Heart left ventricle (tissue), 16 donors: ENCODE measurements at places on chromosomes 2 and 18. TPM values are rescaled to one million over a fixed set of nuclear protein-coding genes. Genes with fewer than 3 reads are reported as not detected.

SPOPL gene
- total RNA-seq = 13.6 TPM

FER1L5 gene
- total RNA-seq = not detected

CCDC85A gene
- total RNA-seq = 7.0 TPM

SDC1 gene
- 0.42 TPM for total RNA-seq

BOLL gene
- total RNA-seq = not detected

CENPA gene
- total RNA-seq = 4.9 TPM

GRCh38 chr2:26917135-26917836 lies 53.2 kb upstream of the MAPRE3 start:
- DNase-seq = no peak
- H3K4me3 ChIP-seq = no peak overlapping the region
- no peaks in the 10 kb centered on the region for H3K36me3 ChIP-seq
- H3K4me1 ChIP-seq = peaks cover 8% of the 10 kb centered on the region
- H3K27me3 ChIP-seq = peaks cover 2% of the 10 kb centered on the region

- no peaks in the 10 kb centered on the region for H3K4me1 ChIP-seq
- no peak overlapping the region for H3K27ac ChIP-seq
- DNase-seq = no peak
- H3K36me3 ChIP-seq = no peaks in the 10 kb centered on the region
These were observed 894.1 kb downstream of the SLC4A3 start for GRCh38 chr2:220521551-220521950.

- no peaks in the 10 kb centered on the region for H3K36me3 ChIP-seq
- peak; percentile 8 for DNase-seq
- H3K4me3 ChIP-seq = no peak overlapping the region
- no peaks in the 10 kb centered on the region for H3K27me3 ChIP-seq
- no peak overlapping the region for H3K27ac ChIP-seq
These were observed 75.6 kb downstream of the NDUFA10 start for GRCh38 chr2:239949537-239949936.

GRCh38 chr2:187594801-187595200 lies 40.6 kb upstream of the TFPI start:
- H3K4me3 ChIP-seq = no peak overlapping the region
- H3K27ac ChIP-seq = no peak overlapping the region
- no peaks in the 10 kb centered on the region for H3K4me1 ChIP-seq
- DNase-seq = no peak

GRCh38 chr2:45104429-45104828 lies 95.2 kb upstream of the SIX2 start:
- H3K27me3 ChIP-seq = no peaks in the 10 kb centered on the region
- H3K36me3 ChIP-seq = no peaks in the 10 kb centered on the region
- no peaks in the 10 kb centered on the region for H3K4me1 ChIP-seq
- no peak overlapping the region for H3K4me3 ChIP-seq

DNA sequence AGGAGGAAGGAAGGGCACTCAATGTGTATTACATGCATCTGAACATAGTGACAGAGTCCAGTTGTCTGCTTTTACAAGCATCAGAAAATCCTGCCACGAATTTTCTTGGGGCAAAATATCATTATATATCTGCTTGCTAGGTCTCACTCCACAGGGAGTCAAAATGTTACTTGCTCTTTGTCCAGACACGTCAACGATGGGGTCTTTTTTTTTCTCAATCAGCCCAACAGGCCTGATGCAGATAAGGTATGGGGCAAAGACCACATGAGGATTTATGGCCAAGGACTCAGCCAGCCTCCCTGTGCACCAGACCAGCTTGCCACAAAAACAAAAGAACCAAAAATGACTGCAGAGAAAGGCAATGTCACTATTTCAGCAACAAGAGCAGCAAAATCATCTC lies 323.4 kb upstream of the PKDCC start:
- no peak for DNase-seq
- H3K27me3 ChIP-seq = no peaks in the 10 kb centered on the region
- no peaks in the 10 kb centered on the region for H3K36me3 ChIP-seq
- no peak overlapping the region for H3K4me3 ChIP-seq

DNA sequence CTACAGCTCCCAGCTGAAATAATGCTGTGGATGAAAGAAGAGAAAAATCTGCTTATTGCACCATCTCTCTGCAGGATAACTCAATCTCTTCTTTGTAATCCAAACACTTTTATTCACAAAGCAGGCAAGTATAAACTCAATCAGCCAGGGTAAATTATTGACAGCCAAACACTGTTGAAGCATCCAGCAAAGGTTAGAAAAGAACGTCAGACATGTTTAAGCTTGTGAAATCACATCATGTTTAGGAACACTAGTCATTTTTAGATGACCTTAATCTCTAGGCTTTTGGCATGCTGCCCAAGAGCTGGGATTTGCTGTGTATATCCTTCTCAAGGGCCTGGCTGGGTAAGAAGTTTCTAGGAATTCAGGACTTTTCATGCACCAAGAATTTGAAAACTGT lies 1148.1 kb upstream of the FANCL start:
- no peaks in the 10 kb centered on the region for H3K4me1 ChIP-seq
- no peaks in the 10 kb centered on the region for H3K27me3 ChIP-seq
- no peak for DNase-seq

DNA sequence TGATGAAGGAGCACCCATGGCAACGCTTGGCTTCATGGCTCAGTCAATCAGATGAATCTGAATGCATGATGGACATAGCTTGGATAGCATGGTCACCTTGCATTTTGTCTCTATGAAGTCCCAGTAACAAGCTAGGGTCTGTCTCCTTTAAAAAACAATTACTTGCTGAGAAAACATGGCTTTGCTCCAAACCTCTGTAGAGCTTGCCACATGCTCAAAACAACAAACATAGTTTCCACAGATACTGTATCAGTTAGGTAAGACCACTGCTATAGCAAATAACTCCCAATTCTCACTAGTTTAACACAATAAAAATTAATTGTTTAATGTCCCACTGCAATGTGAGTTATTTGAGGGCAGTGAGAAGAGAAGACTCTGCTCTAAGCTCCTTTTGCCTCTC lies 401.0 kb downstream of the IRS1 start:
- no peaks in the 10 kb centered on the region for H3K27me3 ChIP-seq
- no peaks in the 10 kb centered on the region for H3K36me3 ChIP-seq
- no peak for DNase-seq

DNA sequence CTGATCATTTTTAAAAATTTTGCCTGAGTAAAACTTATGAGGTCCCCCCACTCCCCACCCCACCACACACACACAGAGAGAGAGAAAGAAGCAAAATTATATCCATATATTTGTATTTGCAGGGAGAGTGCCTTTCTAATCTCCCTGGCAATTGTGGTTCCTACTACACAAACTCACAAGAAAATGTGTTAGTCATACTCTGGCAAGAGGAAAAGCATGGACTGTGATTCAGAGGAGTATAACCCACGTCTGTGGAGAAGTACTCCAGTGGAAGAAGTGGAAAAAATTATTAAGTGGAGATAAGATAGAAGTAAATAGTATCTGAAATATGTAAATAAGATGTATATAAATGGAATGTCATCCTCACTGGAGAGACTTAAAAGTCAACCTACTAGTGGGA lies 114.0 kb downstream of the DSEL start:
- DNase-seq = no peak
- no peaks in the 10 kb centered on the region for H3K4me1 ChIP-seq
- no peaks in the 10 kb centered on the region for H3K27me3 ChIP-seq
- H3K36me3 ChIP-seq = no peaks in the 10 kb centered on the region
- H3K4me3 ChIP-seq = no peak overlapping the region

GRCh38 chr2:237867465-237867864 lies 8.0 kb downstream of the RAMP1 start:
- no peak for DNase-seq
- H3K4me1 ChIP-seq = peaks cover 13% of the 10 kb centered on the region
- no peaks in the 10 kb centered on the region for H3K27me3 ChIP-seq
- no peak overlapping the region for H3K4me3 ChIP-seq
- H3K36me3 ChIP-seq = no peaks in the 10 kb centered on the region

DNA sequence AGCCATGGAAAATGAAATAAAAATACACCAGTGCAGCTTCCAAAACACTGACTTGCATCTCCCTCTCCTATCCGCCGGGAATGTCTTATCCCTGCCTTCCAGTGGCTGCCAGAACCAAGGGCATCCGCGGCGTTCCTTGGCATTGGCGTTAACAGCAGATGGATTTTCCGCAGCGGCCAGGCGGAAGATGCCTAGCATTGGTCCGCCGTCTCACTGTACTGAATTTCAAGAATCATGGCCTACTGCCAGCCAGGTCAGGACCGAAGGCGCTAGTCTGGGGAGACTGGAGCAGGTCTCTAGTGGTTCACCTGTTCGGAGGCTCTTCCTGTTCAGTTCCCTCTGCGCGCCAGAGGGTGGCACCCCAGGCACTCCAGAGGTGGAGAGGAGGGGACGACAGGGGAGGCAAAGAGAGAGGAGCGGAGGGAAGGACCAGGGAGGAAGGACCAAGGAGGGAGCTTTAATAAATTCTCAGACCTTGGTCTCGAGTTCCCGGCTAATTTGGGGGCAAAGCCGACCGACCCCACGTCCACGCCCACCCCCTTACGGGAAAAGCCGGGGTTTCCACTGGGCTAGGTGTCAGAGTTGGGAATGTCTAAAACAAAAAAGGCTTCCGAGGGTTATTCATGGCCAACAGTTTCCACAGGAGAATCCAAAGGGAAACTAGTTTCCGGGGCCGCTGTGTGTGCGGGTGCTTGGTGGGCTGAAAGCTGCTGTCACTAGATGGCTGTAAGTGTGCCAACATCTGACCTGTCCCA lies 3.7 kb upstream of the BCL2L11 start:
- H3K36me3 ChIP-seq = no peaks in the 10 kb centered on the region
- H3K27ac ChIP-seq = no peak overlapping the region
- peak overlapping the region; percentile 31 for H3K4me3 ChIP-seq
- DNase-seq = peak; percentile 75

DNA sequence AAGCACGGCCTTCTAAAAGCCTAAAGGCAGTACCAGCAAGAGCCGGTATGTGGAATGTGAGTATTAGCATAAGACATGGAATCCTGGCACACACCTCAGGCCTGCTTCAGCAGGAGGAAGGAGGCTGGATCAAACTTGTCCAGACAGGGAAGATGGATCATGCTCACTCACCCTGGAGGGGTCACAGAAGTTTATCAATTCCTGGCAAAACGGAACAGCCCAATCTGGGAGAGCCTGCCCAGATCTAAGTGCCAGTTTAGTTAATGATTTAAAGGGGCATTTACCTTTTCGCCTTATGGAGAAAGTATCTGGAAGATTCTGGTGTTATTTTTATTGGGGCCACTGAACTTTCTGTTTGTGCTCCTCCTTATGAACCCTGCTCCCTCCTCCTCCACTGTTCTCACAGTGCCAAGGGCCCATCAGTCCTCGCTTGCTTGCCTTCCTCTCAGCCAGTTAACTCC lies 58.3 kb upstream of the NFE2L2 start:
- no peak overlapping the region for H3K4me3 ChIP-seq
- no peak for DNase-seq
- no peaks in the 10 kb centered on the region for H3K27me3 ChIP-seq
- peaks cover 10% of the 10 kb centered on the region for H3K36me3 ChIP-seq
